ENCODE measurements at places on chromosomes 2 and 18.
A peak's percentile ranks its signal among the peaks of the same experiment; 100 is the strongest.

GRCh38 chr2:6352906-6353515 is 512.7 kb downstream of the CMPK2 start:
- no peak for DNase-seq

- no peak for DNase-seq
Observed at GRCh38 chr2:99520813-99521212, 31.0 kb upstream of the REV1 start.

DNA sequence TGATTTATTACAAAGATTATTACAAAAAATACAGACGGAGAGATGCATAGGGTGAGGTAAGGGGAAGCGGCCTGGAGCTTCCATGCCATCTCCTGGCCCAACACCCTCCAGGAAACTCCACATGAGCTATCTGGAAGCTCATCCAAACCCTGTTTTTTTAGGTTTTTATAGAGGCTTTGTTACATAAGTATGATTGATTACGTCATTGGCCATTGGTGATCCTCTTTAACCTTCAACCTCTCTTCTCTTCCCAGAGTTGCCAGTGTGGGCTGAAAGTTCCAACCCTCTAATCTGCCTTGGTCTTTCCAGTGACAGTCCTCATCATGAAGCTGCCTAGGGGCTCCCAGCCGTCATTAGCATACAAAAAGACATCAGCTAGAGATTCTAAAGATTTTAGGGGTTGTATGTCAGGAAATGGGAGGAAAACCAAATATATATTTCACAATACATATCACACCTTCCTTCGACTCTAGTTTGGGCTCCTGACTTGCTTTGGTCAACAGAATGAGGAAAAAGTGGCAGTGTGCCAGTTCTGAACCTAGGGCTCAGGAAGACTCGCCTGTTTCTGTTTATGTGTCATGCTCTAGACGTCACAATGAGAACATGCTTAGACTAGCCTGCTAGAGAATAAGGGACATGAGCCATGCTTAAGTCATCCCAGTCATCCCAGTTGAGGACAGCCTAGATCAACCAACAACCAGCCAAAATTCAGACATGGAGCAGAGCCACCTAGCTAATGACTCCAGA is 54.1 kb downstream of the ETAA1 start:
- no peak for DNase-seq

- no peak for DNase-seq
Observed at GRCh38 chr2:133600266-133600928, 32.1 kb upstream of the NCKAP5 start.

- no peak for DNase-seq
Observed at GRCh38 chr2:164523009-164523408, 98.3 kb downstream of the GRB14 start.

DNA sequence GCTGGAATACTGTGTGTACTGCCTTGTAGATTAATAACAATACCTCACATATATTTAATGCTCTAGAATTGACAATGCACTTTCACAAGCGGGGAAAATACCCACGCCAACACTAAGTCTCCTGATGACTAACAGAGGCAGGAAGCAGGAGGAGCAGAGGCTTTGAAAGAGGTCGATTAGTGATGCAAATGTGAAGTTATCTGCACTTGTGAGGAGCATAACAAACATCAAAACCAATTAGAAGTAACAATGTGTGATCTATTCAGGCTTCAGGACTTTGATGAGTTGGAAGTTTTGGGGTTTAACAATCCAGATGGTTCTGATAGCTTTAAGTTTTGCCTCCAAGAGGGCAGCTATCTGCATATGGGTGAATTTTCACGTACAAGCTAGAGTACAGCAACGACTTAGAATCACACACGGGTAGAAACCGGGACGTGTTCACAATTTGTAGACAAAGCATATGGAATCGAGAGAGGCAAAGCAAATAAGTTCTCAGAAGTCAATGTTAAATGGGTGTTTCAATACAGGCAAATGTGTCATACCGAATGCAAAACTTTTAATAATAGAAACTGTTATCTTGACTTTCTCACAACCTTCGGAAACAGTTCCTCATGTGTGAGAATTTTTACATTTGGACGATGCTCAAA is 114.5 kb downstream of the METTL8 start:
- peak; percentile 23 for DNase-seq

DNA sequence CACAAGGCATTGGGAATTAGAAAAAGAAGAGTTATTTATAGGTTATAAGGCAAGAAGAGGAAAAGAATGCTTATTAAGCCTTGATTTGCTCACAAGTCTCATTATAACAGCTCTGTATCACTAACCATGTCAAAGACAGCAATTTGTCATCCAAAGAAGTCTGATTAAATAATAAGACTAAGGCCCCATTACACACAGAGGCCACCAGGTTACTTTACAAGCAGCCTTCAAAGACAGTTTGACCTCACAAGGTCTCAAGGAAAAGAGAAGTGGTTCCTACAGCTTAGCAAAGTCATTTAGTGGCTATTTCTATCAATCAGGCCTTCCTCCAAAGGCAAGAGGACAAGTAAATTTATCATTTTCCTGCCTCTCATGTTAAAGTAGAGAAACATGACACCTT is 188.5 kb downstream of the MBD2 start:
- no peak for DNase-seq

DNA sequence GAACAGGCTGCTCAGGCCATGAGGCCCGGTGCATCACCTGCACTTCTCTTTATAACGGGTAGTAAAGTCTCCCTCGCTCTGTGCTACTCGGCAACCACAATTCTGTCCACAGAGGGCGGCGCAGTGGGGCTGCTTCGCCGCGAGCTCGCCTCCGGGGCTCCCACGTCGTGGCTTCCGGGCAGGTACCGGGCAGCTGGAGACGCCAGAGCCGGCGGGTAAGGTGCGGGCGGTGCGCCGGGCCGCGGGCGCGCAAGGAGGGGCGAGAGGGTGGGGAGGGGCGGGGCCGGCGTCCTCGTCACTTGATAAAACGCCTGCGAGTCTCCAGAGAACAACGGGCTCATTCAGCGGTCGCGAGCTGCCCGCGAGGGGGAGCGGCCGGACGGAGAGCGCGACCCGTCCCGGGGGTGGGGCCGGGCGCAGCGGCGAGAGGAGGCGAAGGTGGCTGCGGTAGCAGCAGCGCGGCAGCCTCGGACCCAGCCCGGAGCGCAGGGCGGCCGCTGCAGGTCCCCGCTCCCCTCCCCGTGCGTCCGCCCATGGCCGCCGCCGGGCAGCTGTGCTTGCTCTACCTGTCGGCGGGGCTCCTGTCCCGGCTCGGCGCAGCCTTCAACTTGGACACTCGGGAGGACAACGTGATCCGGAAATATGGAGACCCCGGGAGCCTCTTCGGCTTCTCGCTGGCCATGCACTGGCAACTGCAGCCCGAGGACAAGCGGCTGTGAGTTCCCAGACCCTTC is at the start of gene ITGA6:
Gene ITGA6, plus strand, starts transcription at position 331 of the 734 bp plus-strand sequence.
- DNase-seq: peak; percentile 58

DNA sequence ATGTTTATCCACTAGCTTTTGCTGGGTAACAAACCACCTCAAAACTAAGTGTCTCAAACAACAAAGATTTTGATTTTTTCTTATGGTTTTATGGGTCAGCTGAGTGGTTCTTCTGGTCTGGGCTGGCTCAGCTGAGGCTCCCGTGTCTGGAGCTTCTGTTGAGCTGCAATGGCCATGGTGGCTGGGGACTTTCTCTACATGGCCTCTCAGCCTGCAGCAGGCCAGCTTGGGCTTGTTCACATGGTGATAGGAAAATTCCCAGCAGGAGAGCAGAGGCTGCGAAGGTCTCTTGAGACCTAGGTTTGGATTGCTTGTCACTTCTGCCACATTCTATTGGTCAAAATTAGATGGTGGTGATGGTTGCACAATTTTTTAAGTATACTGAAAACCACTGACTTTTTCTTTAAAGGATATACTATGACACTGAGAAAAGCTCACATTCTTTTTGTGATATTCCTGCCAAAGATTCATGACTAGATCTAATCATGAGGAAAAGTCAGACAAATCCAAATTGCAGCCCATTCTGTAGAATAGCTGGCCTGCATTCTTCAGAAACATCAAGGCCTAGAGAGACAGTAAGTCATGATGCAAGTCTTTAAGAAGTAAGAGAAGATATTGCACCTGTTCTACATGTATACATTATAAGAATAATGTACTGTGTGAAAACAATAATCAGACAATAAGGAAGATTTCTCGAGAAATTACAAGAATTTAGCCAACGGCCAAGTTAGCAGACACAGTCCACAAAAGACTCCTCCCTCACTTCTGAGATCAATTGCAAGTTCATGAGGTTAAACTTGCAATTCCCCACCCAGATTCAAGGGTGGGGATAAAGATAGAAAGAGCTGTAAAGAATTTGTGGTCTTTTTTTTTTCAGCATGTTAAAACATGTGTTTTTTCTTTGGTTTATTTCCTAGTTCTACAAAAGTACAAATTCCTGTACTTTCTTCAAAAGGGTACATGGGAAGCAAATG is 35.0 kb upstream of the IL1R2 start:
- no peak for DNase-seq

DNA sequence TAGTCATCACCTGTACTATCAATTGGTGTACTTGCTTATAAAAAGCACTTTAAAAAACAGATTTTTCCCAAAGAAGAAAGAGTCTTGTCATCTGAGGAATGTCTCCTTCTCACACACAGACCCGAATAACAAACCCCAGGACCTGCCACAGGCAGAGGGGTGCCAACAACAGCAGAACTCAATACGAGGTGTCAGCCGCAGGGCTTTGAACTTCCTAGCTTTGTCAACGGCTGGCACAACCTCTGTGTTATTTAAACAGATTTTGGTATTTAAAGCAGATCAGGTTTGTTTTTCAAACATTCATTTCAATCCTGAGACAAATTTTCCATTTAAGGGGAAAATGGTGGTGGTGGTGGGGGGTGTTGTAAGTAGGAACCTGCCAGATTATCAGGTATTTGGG is 138.4 kb upstream of the RIOK3 start:
- no peak for DNase-seq

DNA sequence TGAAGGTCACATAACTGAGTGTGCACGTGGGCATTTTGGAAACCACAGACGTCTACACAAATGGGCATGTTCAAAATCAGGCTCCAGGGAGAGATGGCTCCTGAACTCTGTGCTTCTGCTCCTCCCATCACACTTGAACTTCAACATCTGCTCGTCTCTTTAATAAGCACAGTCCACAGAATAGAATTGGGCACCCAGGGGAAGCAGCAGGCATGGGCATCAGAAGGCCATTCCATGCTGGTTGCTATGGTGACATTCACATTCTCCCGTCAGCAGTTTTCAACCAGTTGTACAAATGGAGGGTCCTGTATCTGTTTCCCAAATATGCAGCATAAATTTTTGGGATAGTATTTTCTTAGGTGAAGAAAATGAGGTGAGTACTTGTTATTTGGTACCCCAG is 183.7 kb upstream of the COPS8 start:
- no peak for DNase-seq

GRCh38 chr2:232134939-232135338 is 173.4 kb downstream of the DIS3L2 start:
- DNase-seq: no peak

DNA sequence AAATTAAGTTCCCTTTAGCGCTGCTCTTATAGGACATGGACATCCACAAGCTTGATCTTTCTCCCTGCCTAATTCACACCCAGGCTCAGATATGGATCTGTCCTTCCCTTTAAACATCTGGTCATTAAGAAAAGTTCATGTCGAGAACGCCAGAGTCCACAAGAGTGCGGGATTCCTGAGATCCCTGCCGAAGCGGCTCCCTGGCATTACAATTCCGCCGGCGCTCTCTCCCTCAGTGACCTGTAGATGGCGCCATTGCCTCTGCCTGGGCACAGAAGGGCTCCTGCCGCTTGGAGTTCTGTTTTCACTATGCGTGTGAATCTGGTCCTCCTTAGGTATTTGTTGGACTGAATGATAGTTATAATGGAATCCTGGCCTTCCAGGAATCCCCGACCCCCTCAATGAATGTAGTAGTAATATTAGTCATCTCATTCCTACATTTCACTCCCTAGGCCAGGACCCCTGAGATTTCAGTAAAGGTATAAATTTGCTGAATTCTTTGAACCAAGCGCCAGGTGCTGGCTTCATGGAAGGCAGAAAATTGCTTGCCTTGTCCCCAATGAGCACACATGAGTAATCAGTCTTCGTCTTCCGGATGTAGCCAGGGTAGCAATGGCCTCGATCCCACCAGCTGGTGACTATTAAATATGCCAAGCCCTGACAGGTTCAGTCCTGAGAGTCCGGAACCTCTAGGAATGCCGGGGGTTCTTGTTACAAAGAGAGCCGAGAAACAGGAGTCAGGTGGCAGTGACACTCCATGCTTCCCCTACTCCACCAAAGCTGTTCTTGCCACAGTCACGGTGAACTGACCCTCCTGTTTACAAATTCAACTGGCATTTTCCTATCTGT is 26.4 kb upstream of the CD207 start:
- peak; percentile 32 for DNase-seq

GRCh38 chr2:196712867-196713266 is 73.4 kb downstream of the CCDC150 start:
- DNase-seq: no peak

DNA sequence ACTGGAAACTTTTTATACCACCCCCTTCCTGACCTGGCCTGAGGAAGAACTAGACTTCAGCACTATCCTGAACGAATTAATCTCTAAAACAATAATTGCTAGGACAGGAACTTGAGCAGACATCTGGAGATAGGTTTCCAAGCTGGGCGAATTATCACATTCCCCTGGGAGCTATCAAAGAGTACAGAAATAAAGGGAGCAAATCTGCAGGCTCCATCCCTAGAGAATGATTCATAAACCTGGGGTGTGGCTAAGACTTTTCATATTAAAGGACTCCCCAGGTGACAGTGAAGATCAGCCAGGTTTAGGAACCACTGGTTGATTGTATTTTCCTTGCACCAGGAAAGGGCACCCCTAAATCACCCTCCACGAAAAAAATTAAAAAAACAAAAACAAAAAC is 105.6 kb upstream of the NOL4 start:
- no peak for DNase-seq

DNA sequence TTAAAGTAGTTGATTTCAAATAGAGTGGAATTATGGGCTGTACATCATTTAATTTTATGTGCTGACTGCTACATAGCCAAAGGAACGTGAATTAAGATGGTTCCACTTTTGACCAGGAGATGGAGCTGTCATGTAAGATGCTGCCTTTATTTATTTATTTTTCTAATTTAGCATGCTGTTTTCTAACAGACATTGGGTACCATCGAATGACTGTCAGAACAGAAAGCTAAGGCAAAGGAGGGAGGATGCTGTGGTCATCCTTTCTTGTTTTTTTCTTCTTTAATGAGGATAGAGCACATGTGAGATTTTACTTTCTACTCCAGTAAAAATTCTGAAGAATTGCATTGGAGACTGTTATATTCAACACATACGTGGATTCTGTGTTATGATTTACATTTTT is at the start of gene SCN2A:
Gene SCN2A, plus strand, starts transcription at position 185 of the 400 bp plus-strand sequence. CDS start 56,410 bp downstream, outside the sequence.
- no peak for DNase-seq

- no peak for DNase-seq
Observed at GRCh38 chr18:58177896-58178470, 134.0 kb downstream of the NEDD4L start.

DNA sequence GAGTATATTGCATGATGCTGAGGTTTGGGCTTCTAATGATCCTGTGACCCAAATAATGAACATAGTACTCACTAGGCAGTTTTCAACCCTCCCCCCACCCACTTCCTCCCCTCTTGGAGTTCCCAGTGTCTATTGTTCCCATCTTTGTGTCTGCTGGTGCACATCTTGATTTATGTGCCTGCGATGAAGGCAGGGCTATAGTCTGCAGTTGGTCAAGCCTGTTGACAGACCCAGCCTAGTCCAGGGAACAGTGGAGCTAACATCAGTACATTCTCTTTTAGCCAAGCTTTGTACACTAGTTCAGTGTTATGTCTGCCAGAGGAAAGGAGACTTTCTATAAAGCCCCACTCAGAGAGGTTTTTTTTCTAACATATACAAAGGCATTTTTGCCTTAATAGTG is 287.6 kb downstream of the CPS1 start:
- DNase-seq: no peak

Data from activated T-helper 1 cell treated with anti-CD3 and anti-CD28 coated beads, Interleukin-2, amount 50 U/mL, for 16 hours (primary cell).